Cerebellum (tissue), 4 donors: ENCODE measurements at places on chromosomes 12 and 14. TPM values are rescaled to one million over a fixed set of nuclear protein-coding genes. Genes with fewer than 3 reads are reported as not detected.

DNA sequence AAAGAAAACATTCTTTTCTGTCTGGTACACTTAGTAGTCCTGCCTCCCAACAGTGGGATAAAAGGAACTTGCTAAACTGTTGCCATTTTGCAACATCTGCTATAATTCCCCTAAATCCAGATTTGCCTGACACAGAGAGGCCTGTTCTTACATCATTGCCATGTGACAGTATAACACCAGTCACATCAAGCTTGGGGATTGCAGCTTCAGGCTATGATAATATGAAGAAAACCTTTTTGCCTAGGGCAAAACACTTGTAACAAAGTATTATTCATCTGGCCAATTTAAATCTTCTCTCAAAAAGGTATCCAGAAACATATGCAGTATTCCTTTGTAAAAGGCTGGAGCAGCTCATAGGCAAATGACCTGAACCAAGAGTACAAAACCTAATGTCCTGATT is 80.9 kb upstream of the OTX2 start:
- no peak for DNase-seq

GRCh38 chr12:113697651-113698509 is 226.2 kb upstream of the LHX5 start:
- no peak for DNase-seq

TRIAP1 gene
- 7.3 TPM for total RNA-seq

- DNase-seq = no peak
These were observed 117.3 kb upstream of the NAP1L1 start for GRCh38 chr12:76201758-76202157.

CPNE6 gene
- total RNA-seq = 0.36 TPM

DNA sequence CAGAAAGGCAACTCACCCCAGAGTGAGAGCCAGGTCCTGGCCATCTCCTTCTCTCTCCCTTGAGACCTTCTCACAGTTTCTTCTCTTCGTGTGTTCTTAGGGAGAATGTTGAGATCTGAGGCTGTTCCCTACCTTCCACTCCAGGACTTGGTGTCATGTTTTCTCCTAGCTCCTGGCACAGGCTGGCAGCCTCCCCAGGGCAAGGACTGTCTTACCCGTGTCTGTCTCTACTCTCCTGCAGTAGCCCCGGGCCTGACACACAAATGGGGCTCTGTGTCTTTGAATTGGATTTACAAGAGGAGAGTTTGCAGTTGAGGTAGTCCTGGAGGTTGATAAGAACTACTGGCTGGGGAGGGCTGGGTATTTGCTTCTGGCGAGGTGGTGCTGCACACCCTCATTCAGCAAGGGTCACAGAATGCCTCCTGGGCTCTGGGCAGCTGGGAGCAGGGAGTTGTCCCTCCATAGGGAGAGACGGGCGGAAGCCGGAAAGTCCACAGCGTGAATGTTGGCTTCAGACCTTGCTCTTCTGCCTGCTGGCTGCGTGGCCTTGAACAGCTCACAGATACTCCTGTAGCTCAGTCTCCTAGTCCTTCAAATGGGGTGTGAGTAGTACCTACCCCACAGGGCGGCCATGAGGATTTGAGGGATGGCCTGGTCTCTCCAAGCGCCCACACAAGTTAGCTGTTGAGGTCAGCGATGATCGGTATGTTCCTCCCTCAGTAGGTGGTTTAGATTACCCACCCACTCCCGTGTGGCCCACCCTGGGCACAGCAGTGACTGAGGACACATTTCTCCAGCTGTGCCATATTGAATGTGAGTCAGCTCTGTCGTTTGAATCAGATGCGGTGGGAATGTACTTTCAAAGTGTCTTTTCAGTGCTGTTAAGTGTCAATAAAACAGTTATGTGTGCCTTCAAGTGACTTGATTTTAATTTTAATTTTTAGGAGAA is 10.2 kb downstream of the EP400 start:
- DNase-seq = no peak

GRCh38 chr12:95611676-95612309 is 60.5 kb upstream of the USP44 start:
- DNase-seq = no peak

DACT1 gene
- total RNA-seq = 47.7 TPM

- DNase-seq = peak; percentile 43
These were observed 40.2 kb downstream of the PLEKHG7 start for GRCh38 chr12:92743026-92743425.

DNA sequence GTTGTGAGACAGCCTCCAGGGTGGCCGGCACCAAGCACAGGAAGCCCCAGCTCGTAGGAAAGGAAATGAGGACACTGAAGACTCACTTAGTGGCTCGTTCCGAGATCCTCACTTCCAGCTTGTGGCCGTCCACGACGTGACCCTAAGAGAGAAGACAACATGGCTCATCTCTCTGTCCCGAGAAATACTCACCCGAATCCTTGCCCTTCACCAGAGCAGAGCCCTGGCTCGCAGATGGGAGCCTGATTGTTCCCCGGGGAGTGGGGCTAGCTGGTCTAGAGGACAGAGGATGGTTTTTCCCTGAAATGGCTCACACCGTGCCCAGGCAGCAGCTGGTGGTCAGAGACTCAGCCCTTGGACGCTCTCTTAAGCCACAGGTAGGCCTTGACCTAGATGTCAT is 47.8 kb downstream of the RBM19 start:
- no peak for DNase-seq

RASSF9 gene
- total RNA-seq = 2.4 TPM

CMTM5 gene
- 1.9 TPM for total RNA-seq

GRCh38 chr14:31340297-31341063 is 79.9 kb downstream of the HEATR5A start:
- DNase-seq = no peak

GRCh38 chr12:1174659-1175058 is 183.6 kb downstream of the ERC1 start:
- DNase-seq = no peak

DNA sequence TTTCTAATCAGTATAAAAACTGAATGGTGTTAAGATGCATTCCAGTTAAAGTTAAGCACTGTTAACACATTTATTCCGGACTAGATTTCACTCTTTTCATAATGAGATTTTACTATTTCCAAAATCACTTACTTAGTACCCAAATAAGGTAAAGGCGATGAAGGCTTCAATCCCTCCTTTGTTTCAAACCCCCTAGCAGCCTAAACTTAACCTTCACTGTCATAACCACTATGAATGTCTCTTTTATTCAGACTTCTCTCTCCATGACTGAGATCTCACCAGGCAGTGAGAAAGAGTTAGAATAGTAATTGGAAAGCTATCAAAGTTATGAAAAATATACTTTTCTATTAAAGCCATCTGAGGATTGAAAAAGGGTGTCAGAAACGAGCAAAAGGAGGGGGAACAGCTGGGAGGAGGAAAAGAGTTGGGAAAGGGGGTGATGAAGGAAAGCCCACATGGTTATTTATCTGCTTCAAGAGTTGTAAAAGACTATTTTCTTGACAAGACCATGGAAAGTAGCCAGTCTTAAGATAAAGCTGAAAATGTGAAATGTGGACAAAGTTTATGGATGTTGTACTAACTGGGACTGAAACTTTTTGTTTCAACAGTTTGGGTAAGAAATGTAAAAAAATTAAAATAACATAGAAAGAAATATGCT is 11.7 kb downstream of the EPS8 start:
- no peak for DNase-seq

- DNase-seq = no peak
These were observed 72.9 kb upstream of the STXBP6 start for GRCh38 chr14:25122843-25123242.

- DNase-seq = no peak
These were observed 25.0 kb downstream of the SNX6 start for GRCh38 chr14:34604995-34605394.

TAS2R8 gene
- 1.5 TPM for total RNA-seq

MEG3 gene
- 580 TPM for total RNA-seq

DNA sequence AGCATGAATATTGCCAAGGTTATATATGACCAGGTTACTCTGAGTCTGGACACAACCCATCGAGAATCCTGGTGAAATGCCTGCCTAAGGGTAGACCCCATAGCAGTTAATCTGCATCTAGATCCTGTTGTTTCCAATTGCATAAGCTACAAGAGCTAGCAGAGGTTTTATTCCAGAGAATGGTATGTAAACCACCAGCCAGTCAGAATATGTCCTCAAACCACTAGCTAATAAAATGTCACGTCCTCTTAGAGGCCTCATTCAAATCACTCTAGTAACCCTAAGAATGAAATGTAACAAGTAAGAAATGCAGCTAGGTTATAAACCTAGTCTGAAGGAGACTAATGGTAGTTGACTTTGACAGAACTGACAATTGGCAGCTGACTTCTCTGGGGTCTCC is 9.0 kb upstream of the YLPM1 start:
- DNase-seq = no peak

GRCh38 chr12:54526812-54527630 is 22.4 kb upstream of the PDE1B start:
- DNase-seq = no peak

DNA sequence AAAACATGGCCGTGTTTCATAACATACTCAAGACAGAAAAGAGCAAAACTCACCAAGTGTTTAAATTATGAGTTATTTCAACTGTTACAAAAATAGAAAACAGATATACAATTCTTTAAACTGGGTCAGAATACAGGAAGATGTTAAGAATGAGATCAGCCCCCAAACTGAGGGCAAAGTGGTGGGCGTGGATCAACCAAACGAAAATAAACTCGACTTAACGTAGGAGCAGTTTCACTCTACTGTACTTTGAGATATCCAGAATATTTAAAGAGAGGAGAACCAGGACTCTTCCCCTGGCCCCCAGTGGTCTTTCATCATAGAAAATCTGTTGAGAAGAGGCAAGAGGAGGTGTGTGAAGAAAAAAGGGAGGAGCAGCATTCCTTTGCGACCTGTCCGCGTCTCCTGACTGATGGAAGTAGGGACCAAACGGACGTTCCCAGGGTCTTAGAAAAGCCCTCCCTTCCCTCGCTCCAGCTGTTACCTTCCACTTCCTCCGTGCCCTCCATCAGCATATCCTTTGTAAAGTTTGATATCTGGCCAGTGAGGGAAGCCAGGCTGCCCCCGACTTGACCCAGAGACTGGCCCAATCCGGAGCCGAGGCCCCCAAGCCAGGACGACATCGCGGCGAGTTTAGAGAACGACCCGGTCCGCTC is 668 bp downstream of the TRIP11 start:
- peak; percentile 45 for DNase-seq

DNA sequence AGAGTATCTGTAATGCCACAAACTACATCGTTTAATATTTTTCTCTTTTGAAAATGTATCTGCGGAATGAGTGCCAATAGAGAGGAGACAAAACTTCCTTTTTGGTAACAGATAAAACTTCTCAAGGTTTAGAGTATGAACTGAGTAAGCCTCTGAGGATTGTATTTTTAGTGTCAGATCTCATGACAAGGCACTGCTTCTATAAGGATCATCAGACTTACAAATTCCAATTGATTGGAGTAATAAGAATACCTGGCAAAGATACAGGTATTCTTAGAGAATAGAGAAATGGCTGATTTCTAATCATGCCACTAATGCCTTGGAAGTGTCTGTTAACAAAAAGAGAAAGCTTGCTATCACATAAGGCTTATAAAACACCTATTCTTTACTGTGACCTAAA is 45.3 kb downstream of the SLC35F4 start:
- no peak for DNase-seq
